Right renal cortex interstitium (tissue), 3 donors: ENCODE measurements at places on chromosomes 12 and 14. TPM values are rescaled to one million over a fixed set of nuclear protein-coding genes. Genes with fewer than 3 reads are reported as not detected.

The PPHLN1 gene
- polyA plus RNA-seq = 73.9 TPM

The SLCO1B1 gene
- not detected for polyA plus RNA-seq

The DEPDC4 gene
- polyA plus RNA-seq = 5.3 TPM

DNA sequence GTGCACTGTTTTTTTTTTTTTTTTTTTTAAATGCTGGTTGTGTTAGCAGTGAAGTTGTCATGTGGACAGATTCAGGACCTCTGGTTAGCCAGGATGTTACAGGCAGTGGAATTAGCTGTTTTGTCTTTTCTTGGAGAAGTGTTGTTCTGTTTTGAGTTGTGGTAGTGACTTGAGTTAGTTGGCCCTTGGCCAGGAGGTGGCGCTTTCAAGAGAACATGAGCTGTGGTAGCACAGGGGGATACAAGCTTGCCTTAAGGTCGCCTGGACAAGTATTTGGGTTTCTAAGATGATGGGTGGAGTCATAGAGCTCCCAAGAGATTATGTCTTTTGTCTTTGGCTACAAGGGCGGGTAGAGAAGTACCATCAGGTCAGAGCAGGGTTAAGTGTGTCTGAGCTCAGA lies 33.3 kb upstream of the CCDC198 start:
- no peak for DNase-seq

GRCh38 chr14:103136388-103137271 lies 13.4 kb downstream of the TNFAIP2 start:
- DNase-seq = no peak

- DNase-seq = no peak
Observed at GRCh38 chr14:100348784-100349685, 25.9 kb downstream of the SLC25A47 start.

The AKAP5 gene
- 9.3 TPM for polyA plus RNA-seq

GRCh38 chr12:92421042-92421441 lies 275.4 kb upstream of the BTG1 start:
- DNase-seq = no peak

The TROAP gene
- polyA plus RNA-seq = 18.2 TPM

The FAIM2 gene
- polyA plus RNA-seq = 5.9 TPM

DNA sequence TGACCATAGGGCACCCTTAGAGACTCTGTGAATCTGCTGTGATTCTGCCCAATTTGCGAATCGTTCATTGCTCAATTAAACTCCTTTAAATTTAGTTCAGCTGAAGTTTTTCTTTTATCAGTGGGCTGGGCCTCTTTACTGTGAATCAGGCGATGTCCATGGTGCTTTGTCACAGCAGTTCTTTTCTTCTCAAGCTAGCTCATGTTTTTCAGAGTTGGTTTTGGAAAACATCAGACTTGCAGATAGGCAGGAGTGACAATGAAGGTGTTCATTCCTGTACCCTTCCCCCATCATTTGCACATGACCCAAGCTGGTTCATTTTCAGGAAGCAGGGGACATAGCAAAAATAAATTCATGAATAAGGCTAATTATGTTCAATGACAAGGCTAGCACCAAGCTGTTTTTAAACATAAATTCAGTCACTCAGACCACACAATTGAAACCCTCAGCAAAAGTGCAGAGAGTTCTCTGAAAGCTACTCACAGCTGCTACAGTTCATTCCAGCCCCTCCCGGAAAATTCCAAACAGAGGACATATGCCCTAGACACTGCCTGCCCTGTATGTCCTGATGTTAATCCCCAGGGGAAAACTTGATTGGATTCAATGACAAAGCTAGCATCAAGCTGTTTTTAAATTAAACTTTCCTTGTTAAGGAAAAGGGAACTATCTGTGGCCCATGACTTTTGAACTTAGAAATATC lies 383.3 kb downstream of the C12orf75 start:
- no peak for DNase-seq

The CLEC2A gene
- not detected for polyA plus RNA-seq

- no peak for DNase-seq
Observed at GRCh38 chr14:80304125-80304766, 92.9 kb upstream of the DIO2 start.

- DNase-seq = peak; percentile 62
Observed at GRCh38 chr14:104932676-104933631, 8.3 kb downstream of the PLD4 start.

The CISTR gene
- not detected for polyA plus RNA-seq

DNA sequence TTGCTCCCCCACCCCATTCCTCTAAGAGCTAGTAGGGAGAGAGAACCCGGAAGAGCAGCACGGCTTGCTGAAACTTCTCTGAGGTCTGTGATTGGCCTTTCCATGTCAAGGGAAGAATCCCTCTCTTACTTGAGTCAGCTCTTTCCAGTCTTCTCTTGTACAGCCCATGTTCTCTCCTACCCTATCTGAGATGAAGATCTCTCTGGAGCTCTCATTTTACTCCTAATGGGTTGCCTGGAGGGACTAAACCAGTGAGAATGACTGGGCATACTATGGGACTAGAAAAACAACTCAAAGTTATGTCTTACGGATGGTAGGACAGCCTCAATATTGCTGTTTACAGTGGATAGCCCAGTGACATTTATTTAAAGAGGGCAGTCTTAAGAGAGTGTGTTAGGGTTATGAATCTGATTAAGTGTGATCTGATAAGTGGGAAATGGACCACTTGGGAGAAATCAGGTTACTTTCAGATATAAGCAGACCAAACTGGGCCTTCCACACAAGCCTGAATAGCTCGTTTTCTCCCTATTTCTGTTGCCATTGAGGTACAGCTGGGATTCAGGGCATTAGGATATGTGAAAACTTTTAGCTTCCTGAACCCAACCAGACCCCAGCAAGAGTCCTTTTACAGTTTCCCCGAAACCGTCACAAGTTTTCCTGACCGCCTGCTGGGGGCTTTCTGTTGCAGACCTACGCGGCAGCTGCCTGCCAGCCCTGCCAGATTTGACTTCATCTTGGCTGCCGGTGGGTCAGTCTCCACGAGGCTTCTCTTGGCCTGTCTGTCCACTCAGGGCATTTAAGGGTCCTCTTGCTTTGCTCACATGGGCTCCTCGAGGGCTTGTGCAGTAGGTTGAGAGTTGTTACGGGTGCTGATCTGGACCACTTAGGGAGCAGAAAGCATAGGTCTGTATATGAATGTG lies 16.9 kb downstream of the ETV6 start:
- DNase-seq = no peak

- no peak for DNase-seq
Observed at GRCh38 chr12:27968972-27969623, 3.4 kb downstream of the PTHLH start.

The HOMEZ gene
- 26.5 TPM for polyA plus RNA-seq

- no peak for DNase-seq
Observed at GRCh38 chr14:46018846-46019420, 632.6 kb downstream of the RPL10L start.

GRCh38 chr12:124668602-124669001 lies 101.2 kb upstream of the NCOR2 start:
- no peak for DNase-seq

The KRT74 gene
- polyA plus RNA-seq = not detected

The RNASE7 gene
- polyA plus RNA-seq = 0.67 TPM

DNA sequence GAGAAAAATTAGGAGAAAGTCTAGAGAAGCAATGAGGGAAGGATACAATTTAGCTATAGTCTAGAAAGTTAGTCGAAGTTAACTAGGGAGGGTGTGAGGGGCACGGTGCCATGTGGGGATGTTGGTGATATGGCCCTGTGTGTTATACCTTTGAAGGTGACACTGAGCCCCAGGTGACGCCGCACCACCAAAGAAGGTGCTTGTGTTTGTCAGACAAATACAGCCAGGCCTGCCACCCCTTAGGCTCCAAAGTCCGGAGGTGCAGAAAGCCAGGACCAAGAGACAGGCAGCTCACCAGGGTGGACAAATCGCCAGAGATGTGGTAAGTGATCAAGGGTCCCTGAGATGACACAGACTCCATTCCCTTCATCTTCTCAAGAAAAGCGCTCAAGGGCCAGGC lies 1.1 kb downstream of the C1S start:
- DNase-seq = no peak

GRCh38 chr14:83867566-83868225 lies 1662.2 kb upstream of the FLRT2 start:
- DNase-seq = no peak

DNA sequence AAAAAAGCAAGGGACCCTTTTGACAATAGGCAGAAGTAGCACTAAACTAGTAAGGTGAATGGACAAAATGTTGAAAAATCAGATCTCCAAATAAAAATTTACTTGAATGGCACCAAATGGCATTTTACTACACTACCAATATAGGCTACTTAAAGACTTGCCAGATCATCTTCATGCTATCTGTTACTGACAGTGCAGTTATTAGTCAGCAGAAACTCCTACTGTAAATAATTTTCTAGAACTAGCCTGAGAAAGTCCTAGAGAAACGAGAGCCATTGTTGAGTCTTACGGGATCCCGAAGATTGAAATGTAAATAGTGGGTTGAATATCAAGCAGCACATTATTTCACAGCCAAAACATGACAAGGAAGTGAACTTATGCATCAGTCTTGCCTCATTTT lies 350.3 kb downstream of the SEC23A start:
- DNase-seq = no peak

DNA sequence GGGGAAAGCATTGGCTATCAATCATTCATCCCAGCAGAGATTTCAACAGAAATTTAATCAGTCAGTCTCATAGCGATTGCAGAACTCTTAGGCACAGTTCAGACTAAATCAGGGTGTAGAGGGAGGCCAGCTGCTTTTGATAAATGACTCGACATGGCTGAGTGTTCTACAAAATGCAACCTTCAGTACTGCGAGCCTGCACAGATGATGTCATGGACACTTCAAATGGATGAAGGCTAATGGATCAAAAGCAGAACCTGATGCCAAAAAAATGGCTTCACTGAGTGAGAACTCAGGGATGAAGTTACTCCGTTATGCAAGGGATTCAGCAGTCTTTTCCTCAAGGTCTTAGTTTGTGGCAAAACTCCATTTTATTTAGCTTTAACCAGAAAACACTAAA lies 167.3 kb downstream of the DACT1 start:
- DNase-seq = no peak

DNA sequence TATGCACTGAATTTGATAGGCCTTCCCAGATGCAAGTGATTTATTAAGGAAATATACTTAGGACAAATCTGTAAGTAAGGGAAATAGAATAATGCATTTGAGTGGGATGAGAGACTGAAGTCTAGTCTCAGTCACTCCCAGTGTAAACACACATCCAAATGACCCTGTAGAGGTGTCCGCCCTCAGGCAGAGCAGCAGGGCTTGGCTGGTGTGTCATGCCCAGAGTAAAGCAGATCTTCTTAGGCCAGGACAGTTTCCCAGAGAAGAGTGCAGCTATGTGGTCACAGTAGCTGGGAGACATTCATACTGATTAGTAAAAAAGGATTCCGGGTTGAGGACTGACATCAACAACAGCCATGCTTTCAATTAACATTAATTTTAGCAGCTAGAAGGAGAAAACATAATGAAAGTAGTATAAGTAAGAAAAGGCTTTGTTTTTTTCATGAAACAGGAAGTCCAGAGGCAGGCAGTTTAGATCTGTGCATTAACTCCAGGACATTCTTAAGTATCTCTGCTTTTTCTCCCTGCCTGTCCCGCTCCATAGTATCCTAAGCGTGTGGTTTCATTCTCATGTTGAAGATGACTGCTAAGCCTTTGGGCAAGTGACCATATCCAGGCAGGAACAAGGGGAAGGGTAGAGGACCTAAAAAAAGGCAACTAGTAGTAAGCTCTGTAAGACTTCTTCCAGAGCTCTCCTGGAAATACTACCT lies 35.7 kb downstream of the CNTN1 start:
- DNase-seq = no peak

GRCh38 chr14:85252011-85252410 lies 277.9 kb upstream of the FLRT2 start:
- DNase-seq = no peak

DNA sequence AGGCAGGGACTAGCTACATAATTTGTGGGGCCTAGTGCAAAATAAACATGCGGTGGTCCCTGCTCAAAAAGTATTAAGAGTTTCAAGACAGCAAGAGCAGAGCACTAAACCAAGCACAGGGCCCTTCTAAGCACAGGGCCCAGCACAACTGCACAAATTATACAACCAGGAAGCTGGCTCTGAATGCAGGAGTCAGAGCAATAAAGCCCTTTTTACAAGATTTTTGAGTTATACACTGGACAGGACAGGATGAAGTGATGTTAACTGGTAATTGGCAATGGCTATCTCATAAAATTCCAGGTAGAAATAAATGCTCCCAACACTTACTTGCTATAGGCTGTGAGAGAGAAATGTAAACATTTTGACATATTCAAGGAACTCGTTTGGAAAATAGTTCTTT lies 86.2 kb upstream of the GPHB5 start:
- DNase-seq = no peak

The CFAP73 gene
- 1.1 TPM for polyA plus RNA-seq
